T-helper 1 cell (primary cell): ENCODE measurements at places on chromosomes 13 and 19.

DNA sequence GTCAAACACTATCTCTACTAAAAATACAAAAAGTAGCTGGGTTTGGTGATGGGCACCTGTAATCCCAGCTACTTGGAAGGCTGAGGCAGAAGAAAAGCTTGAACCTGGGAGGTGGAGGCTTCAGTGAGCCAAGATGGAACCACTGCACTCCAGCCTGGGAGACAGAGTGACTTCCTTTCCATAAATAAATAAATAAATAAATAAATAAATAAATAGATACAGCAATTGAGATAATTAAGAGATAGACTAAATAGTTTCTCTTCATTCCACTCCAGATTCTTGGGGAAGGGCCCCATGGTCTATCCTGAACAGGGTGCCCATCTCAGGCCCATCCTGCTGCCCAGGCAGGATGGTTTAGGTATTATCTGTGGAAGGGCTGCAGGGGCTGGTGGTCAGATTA, 24.0 kb upstream of the FARP1 start:
- no peak for DNase-seq

GRCh38 chr13:46687810-46688209, 109.2 kb downstream of the ESD start:
- no peak for DNase-seq

GRCh38 chr19:39817888-39818561, 15.9 kb downstream of the DYRK1B start:
- DNase-seq, result no peak

DNA sequence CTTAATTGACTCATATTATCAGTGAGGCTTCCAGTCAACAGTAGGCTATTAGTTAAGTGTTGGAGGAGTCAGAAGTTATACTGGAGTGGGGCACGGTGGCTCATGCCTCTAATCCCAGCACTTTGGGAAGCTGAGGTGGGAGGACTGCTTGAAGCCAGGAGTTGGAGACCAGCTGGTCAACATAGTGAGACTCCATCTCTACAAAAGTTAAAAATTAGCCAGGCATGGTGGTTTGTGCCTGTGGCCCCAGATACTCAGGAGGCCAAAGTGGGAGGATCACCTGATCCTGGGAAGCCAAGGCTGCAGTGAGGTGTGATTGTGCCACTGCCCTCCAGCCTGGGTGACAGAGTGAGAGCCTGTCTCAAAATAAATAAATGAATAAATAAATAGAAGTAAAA, 53.2 kb downstream of the COMP start:
- no peak for DNase-seq

DNA sequence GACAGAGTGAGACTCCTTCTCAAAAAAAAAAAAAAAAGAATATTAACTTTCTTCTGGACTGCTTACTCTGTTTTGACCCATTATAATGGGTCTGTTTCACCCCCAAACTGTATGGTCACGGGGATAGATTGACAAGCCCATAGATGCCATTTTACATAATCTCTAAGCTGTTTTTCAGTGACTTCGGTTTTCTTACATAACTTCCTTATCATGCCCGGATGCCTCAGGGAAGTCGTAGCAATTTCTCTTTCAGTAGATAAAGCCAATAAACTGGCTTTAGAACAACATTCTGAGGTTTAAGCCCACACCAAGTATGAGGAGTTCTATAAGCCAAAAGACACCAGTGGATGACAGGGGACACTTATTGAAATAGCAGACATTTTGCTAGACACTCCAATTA, 5.9 kb upstream of the ZNF254 start:
- no peak for DNase-seq

- DNase-seq, result no peak
These were observed 301.4 kb downstream of the KLF12 start for GRCh38 chr13:73832825-73833224.

DNA sequence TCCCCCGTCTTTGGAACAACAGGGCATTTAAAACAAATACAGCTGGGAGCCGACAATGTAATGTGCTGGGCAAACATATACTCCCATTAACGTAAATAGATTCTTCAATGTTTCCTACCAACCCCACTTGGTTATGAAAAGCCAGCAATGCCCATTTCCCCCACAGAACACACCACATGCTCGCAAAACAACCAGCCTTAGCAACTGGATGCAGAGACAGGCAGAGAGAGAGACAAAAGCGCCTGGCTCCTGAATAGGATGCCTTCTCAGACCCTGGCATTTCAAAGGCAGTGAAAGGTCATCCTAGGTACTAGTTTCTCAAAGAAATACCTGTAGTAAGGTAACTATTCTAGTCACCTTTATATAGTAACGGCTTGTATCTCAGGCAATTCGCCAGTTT, 462.9 kb downstream of the ITGBL1 start:
- no peak for DNase-seq

GRCh38 chr19:13163609-13164342, 13.6 kb downstream of the IER2 start:
- DNase-seq, result no peak

- no peak for DNase-seq
These were observed 21.6 kb downstream of the LGALS13 start for GRCh38 chr19:39623946-39624345.

DNA sequence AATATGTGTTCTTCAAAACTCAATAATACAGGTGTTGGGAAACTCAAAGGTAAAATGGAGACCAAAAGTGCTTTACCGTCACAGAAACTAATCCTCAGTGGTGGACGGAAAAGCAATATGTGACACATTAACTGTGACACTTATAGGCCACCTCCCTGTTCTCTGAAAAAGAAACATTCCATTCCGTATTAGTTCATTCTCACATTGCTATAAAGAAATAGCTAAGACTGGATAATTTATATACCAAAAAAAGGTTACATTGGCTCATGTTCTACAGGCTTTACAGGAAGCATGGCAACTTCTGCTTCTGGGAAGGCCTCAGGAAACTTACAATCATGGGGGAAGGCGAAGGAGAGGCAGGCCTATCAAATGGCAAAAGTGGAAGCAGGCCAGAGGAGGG, 435.3 kb upstream of the HTR2A start:
- no peak for DNase-seq

DNA sequence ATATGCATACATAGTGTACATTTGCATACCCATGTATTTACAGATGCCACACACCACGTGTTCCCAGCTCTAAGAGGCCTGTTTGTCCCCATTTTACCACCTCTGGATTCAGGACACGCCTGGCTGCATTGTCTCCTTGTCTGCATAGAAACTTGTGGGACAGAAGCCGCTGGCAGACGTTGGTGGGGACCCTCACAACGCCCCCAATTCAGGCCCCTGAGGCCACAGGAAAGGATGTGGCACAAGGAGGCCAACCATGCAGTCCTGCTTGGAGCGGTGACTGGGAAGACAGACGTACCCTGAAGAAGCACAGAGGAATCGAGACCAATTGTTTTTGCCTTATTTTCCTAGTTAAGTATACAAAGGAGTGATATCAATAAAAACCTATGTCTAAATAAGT, 96.1 kb downstream of the ANKRD10 start:
- no peak for DNase-seq
